ENCODE measurements at places on chromosomes 5 and 9.

DNA sequence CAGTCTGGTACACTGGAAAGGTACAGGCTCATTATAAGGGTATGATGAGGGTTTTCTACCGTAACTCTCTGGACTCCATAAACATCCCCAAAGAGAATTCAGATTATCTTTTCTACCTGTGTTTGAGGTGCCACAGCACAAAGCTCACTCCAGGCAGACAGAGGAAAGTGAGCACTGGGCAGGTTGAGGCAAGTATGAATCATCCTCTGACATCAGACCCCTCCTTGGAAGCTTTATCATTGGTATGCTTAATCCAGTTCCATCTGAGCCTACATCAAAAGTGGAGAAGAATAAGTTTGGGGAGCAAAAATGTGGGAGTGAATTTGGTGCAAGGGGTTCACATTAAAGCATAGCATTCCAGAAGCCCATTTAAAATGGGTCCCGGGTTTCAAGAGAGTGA lies 21.7 kb downstream of the C9orf152 start:
- DNase-seq, result no peak

DNA sequence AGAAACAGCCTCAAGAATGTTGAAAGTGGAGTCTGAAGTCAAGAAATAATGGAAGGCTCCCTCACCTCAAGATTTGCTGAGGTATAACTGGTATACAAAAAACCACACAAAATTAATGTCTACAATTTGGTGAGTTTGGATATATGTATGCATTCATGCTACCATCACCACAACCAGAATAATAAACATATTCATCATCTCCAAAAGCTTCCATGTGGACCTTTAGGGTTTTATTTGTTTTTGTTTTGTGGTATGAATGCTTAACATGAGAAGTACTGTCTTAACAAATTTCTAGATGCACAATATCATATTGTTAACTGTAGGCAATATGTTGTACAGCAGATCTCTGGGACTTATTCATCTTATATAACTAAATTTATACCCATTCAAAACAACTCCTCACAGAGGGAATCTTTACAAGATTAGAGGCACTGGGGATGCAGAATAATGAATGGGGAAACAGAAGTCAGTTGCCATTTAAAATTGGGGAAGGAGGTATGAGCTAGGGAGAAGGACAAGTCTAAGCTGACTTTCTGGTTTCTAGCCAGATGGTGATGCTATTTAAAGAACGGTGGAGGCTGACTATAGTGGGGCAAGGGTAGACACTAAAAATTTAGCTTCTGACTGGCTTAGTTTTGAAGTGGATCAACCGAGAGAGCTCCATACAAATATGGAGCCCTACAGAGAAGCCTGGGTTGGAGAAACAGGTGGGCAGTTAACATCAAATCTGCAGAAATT lies 213.9 kb downstream of the BNC2 start:
- no peak for DNase-seq

- DNase-seq, result no peak
These were observed at the start of gene GFPT2 for GRCh38 chr5:180353048-180353979. Gene GFPT2 (minus strand): TSS chr5:180353336. CDS start chr5:180353217, 119 bp downstream.

DNA sequence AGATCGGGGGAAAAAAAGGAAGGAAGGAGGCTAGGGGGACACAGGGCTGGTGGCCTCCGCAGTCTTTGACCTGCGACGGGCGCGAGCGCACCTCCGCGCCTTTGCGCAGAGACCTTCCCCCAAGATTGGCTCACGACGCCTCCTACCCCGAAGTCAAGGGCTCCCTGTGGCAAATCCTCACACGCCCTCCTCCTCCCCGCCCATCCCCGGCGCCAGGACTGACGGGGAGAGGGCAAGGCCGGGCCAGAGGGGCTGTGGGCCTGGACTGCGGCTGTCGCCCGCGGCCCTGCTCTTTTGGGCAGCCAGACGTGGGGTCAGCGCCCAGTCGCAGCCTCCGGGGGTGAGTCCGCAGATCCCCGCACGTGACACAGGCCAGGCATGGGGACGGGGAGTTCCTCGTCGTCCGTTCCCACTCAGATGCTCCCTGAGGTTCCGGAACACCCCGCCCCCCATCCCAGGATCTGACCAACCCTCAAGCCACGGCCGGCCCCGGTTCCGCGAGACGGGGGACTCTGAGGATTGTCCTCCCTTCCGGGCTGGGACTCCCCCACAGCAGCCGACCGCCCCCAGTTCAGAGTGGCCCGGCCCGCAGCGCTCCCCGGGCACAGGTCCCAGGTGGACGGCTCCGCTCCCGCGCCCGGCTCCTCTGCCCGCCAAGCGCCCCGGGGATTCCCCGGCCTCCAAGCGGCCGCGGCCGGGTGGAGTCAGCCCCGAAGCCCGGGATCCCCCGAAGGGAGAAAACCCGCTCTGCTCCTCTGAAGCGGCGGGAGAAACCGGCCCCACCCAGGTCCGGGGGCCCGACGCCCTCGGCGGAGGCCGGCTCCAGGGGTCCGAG lies 543 bp upstream of the ANKRD33B start:
- DNase-seq, result no peak
